ENCODE measurements at places on chromosomes 6 and 20.

GRCh38 chr6:117591405-117591804 is 10.9 kb downstream of the GOPC start:
- no peak for DNase-seq

- no peak for DNase-seq
Observed at GRCh38 chr20:11694467-11694866, 223.2 kb upstream of the BTBD3 start.

GRCh38 chr6:2656460-2657079 is 94.2 kb downstream of the MYLK4 start:
- DNase-seq, result no peak

- DNase-seq, result no peak
Observed at GRCh38 chr6:150030611-150031010, 5.3 kb upstream of the RAET1L start.

- no peak for DNase-seq
Observed at GRCh38 chr20:21167261-21167660, 41.4 kb downstream of the KIZ start.

- DNase-seq, result no peak
Observed at GRCh38 chr6:55100686-55101085, 73.6 kb upstream of the HCRTR2 start.

DNA sequence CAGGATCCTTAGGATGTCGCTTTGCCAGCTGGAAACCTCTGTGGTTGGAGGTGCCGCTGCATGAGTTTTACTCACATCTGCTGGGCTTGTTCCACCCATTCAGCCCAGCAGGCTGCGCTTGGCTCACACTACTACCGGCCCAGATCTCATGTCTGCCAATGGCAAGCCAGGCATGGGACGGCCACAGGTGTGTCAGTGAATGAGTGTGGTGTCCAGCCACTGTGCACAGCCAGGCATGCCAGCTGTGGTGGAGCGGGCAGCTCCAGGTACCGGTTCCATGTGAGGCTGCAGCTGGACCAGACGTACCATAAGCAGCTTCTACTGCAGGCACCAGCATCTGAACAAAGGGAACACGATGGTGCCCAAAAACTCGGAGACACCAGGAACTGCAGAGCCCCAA is 33.1 kb upstream of the ASF1A start:
- DNase-seq, result no peak

GRCh38 chr20:31869942-31870725 is at the start of the genes DUSP15 and TTLL9:
Gene DUSP15 (minus strand): TSS chr20:31870527. CDS start chr20:31870337, 190 bp downstream.
Gene TTLL9 (plus strand): TSS chr20:31870634. CDS start chr20:31871127, 493 bp downstream.
- no peak for DNase-seq

DNA sequence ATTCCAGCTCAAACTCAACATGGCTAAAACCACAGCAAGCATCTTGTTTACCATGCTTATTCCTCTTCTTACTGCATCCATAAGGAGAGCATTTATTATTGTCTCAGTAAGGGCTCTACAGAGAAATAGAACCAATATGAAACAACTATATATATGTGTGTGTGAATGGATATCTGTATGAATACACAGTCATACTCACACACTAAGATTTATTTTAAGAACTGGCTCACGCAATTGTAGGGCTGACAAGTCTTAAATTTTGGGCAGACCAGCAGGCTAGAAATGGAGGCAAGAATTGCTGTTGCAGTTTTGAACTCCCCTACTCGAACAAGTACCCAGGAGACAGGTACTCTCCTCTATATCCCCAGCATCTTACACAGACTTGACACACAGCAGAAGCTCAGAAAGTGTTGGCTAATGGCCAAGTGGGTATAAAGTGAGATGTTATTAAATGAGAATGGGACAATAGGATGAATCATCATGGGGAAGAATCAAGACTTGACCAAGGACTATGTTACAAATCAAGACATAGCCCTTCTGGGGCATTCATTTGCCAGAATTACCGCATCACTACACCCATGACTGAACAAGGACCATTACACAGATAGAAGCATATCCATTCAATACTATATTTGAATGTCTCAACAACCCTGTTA is 13.0 kb downstream of the ZHX3 start:
- DNase-seq, result no peak

DNA sequence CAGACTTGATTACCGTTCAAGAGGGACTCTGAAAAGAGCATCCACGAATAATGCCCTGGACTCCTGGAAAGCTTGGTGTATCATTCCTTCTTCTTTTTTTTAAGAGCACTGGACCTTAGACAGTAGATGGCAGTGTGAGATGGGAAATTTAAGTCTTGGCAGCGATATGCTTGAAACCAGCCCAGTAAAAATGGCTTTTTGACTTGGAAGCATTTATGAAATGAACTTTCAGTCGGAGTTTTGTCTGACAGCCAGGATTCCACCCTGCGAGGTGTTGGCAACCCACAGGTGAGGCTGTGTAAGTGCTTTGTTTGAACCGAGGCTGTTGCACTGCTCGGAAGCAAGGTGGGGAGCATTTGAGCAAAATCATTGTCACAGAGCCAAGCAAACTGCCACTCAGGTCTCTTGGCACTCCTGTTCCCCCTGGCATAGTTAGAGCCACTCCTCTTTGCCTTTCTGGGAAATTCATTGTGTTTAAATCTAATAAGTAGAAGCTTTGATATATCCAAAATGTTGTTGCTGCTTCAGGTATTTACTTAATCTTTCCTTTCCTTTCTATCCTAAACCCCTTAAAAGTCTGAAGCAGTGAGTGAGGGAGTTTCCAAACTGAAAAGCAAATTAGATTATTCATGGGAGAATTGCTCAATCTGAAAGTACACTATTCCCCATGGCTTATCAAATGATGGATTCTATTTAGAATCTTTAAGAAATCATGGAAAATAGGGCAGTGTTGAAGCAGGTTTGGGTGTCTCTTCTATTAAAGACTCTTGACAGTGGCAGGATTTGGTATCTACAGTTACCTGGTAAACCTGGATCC is 272.8 kb upstream of the SLC35B3 start:
- no peak for DNase-seq

GRCh38 chr6:410555-411395 is 19.2 kb downstream of the IRF4 start:
- DNase-seq, result no peak

- no peak for DNase-seq
Observed at GRCh38 chr6:161626132-161626676, 352.3 kb upstream of the AGPAT4 start.

DNA sequence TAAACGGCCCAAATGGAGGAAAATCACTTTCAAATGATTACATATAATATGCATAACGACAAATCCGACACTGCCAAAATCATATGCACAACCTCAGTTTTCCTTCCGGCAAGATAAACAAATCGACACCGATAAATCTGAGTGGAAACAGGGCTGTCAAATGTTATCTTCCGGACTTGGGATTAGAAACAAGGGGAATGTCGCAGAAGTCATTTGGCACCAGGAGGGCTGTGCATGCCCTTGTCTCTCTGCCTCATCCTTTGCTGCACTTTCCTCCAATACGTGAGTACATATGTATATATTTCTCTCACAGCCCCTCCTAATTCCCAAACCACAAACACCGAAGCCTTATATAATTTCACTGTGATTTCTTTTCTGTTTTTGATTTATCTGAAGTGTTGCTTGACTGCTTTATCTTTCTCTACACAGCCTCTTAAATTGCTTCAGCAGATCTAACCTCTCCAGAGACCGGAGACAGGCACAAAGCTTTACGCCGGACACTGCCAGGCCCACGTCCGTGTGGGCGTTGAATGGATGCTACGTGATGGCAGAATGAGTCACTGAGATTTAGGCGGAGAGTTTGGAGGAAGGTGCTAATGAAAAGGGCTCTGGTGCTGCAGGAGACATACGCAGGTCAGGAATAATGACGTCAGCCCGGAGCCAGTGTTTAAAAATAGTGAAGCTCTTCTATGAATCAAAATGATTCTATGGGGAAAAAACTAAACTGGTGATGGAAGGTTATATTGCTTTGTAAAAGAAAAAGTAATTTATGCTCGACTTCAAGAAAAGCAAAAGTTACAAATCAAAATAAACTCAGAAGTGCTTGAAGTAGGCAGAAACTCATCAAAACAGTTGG is 21.0 kb upstream of the PRELID3B start:
- DNase-seq, result no peak

- DNase-seq, result no peak
Observed at GRCh38 chr20:57467742-57468141, 57.2 kb downstream of the CTCFL start.

DNA sequence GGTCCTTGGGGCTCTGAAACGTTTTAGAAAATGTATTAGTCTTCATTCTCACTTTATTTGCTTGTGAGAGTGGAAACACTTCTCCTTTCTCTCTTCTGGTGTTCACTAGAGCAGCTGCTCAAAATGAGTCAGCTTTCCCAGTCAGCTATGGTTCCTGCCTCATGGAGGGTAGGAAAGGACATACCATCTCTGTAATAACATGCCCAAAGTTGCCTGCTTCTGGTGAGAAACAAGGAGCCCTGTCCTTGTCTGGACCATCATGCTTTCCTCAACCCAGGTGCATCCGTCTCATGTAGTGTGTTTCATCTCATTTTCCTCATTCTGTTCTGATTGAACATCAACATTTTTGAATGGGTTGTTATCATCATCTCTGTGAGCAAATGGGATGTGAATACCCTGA is 17.1 kb upstream of the TINAG start:
- DNase-seq, result no peak

DNA sequence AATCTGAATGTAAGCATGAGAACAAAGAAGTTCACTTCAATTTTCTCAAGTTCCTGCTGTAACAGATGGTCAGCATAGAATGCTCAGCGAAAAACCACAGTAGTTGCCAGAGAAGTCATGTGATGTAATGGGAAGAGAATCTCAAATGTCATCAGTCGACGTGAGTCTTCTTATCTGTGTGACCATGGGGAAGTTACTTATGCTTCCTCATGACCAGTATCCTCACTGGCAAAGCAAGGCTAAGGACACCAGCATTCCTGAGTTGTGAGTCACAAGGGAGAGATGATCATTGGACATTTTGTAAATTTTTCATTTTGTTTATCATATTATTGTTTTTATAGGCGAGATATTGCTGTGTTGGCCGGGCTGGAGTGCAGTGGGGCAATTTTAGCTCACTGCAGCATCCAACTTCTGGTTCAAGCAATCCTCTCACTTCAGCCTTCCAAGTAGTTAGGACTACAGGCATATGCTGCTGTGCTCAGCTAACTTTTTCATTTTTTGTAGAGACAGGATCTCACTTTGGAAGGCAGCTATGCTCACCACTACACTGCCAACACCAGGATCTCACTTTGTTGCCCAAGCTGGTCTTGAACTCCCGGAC is 21.9 kb downstream of the SGK1 start:
- DNase-seq, result no peak

DNA sequence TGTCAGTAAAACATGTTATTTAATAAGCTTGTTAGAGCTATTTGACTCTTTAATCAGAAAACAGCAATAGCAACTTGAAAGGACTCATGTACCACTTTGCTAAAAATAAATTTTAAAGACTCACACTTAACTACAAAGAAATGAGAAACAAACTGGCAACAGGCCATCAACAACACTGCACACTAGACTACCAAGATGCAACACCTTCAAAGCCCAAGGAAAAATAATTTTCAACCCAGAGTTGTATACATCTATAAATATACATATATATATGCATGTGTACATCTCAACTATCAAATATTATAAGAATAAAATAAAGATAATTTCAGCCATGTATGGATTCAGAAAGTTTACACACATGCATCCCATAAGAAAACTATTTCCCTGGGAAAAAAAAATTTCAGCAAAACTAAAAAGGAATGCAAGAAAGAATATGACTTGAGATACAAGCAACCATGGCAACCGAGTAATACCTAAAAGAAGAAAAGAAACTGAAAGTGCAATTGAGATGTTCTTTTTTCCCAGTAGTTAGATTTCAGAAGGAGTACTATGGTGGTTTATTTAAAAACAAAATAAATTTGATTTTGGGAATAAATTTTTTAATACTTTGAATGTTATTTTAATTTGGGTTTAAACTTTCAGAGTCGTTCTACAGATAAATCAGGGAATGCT is 303.8 kb downstream of the UBE3D start:
- DNase-seq, result no peak

- no peak for DNase-seq
Observed at GRCh38 chr20:2305946-2306345, 10.1 kb downstream of the TGM3 start.

DNA sequence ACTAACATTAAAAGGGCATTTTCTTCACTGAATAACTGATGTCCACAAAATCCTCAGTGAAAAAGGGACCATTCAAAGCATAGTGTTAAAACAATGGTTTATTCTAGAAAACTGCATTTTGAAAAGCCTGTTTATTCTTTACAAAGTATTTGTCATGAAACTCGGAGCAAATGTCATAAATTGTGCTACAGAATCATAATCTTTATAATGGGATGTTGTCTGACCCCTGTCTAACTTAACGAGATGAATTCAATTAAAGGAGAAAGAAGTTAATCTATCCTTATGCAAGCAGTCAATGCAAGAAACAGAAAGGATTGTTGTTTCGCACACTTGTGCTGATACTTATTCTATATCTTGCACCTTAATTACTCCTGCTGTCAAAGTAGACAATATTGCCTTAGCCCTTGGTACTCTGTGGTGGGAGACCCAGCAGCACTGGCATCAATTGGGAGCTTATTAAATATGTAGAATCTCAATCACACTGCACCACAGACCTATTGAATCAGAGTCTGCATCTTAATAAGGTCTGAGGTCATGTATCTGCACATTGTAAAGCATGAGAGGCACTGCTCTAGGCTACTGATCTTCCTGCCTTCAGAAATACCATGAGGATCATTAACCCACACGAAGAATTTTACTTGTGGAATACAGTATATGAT is 708.3 kb downstream of the HDGFL1 start:
- DNase-seq, result no peak

DNA sequence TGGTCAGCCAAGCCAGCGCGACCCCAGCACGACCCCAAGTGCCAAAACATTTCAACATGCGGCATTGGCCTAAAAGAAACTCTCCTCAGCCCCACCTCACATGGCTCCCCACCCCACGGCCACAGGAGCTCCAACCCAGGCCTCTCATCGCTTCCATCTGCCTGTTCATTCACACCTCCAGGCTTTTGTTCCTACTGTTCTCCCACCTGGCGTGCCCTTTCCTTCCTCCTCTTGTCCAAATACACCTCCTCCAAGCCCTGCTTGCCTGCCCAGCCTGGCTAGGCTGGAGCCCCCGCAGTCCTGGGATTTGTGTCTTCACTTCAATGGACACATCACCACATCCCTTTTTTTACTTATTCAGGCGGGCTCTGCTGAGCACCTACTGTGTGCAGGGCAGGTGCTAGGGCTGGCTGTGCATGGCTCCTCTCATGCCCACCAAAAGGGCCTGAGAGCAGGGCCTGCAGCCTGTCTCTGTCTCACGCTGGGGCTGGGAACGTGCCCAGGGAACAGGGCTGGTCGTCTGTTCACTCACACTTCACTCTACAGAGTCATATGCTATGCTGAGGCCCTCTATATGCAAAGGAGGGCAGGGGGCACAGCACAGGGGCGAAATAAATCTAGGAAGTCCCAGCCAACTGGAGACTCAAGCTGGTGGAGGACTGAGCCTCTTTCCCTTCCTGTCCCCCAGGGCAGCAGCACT is 61.1 kb downstream of the GRM4 start:
- no peak for DNase-seq

GRCh38 chr20:32960222-32960518 is 44.1 kb downstream of the SUN5 start:
- DNase-seq, result no peak

DNA sequence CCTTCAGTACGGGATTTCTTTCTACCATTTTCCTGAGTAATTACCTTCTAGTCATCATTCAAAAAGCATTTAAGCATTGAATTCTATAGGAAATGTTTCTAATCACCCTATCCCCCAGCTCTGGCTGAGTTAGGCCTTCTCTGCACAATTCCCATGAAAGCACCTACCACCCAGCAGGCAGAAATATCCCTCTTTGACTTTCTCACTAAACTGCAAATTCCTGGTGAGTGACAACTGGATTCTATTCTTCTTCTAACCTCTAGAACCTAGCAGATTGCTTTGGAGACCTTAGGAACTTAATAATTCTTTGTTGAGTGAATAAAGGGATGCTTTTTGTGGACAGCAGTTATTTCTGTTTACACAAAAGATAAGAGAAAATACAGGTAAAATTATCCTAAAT is 328.7 kb downstream of the LAMA2 start:
- no peak for DNase-seq
